Left ventricle myocardium inferior (tissue), 1 donor: ENCODE measurements at places on chromosomes 11 and 22. TPM values are rescaled to one million over a fixed set of nuclear protein-coding genes. Genes with fewer than 3 reads are reported as not detected.

Gene SYT7
- 18.9 TPM for total RNA-seq

Gene RASL10A
- total RNA-seq: 1.4 TPM

Gene TIGD3
- 0.44 TPM for total RNA-seq

Gene MRE11
- total RNA-seq: 7.3 TPM

Gene CDON
- 9.9 TPM for total RNA-seq

Gene MEI1
- 0.74 TPM for total RNA-seq
